Activated CD4-positive, alpha-beta T cell treated with anti-CD3 and anti-CD28 coated beads for 24 hours (primary cell): ENCODE measurements at places on chromosomes 7 and 10.

DNA sequence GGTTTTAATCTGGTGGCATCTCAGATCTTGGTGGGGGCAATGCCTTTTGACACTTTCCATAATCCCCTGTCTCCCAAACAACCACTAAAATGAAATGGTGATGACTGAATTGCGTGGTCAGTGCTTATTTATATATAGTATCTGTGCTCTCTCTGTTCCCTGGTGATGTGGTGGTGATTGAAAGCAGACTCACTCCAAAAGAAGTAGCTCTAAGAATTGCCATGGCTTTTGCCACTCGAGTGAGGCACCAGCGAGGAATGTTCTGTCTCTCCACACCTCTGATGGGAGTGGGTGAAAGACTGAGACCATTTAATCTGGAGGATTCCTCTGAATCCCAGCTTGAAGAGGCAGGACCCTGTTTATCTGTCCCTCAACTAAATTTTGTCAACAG is 2.8 kb downstream of the DUSP5 start:
- DNase-seq, result no peak

- DNase-seq, result no peak
Observed at GRCh38 chr7:19405541-19405940, 260.3 kb upstream of the FERD3L start.

- no peak for DNase-seq
Observed at GRCh38 chr10:131172433-131172832, 139.1 kb downstream of the TCERG1L start.

DNA sequence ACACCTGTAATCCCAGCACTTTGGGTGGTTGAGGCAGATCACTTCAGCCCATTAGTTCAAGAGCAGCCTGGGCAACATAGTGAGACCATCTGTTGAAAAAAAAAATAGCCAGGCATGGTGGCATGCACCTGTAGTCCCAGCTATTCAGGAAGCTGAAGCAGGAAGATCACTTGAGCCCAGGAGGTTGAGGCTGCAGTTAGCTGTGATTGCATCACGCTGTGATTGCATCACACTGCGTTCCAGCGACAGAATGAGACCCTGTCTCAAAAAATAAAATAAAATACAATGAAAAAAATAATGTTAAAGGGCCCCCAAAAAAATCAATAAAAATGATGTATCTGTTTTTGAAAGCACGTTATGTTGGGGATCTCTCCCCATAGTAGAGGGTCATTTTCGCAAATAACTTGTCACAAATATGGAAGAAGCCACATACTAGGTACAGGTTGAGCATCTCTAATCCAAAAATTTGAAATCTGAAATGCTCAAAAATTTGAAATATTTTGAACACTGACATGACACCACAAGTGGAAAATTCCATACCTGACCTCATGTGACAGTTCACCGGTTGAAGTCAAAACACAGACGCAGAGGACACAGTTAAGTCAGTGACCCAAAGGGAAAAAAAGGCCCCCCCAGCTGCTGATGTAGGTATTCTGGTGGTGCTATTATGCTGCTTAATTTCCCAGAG is 9.5 kb downstream of the CISD1 start:
- DNase-seq, result no peak

- no peak for DNase-seq
Observed at GRCh38 chr7:100825751-100826513, 1.4 kb downstream of the EPHB4 start.

GRCh38 chr10:120042705-120043104 is 150.2 kb downstream of the SEC23IP start:
- DNase-seq, result no peak

DNA sequence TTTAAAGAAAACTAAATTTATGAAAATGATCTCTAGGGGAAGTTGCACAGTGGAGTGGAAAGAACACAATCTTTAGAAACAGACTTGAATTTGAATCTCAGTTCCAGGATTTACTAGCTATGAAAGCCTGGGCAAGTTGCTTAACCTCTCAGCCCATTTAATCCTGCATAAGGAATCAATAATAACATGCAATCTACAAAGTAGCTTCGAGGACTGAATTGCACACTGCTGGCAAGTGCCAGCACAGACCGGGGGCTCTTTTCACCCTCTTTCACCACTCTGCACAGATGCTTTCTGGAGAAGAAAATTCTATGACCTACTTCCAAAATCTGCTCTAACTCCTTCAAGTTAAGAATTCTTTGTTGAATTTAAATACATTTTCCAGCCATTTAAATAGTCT is 63.4 kb upstream of the ANK3 start:
- DNase-seq, result no peak

DNA sequence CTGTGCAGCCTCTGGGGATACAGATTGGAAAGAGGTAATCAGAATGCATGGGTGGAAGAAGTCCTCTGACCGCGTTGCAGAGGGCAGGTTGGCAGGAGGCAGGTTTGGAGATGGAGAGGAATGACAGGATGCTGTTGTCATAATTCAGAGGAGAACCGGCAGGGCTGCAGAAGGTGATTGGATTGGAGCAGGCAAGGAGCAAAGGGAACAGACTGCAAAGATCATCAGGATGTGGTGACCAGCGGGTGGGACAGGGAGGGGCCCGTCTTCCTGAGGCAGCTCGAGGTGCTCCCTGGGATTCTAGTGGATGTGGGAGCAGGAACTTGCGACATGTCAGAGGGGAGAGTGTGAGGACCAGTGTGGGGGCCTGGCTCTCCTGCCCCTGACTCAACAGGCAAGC is 78.5 kb upstream of the PPIF start:
- no peak for DNase-seq

- DNase-seq, result no peak
Observed at GRCh38 chr7:140345426-140345825, 52.9 kb downstream of the SLC37A3 start.

DNA sequence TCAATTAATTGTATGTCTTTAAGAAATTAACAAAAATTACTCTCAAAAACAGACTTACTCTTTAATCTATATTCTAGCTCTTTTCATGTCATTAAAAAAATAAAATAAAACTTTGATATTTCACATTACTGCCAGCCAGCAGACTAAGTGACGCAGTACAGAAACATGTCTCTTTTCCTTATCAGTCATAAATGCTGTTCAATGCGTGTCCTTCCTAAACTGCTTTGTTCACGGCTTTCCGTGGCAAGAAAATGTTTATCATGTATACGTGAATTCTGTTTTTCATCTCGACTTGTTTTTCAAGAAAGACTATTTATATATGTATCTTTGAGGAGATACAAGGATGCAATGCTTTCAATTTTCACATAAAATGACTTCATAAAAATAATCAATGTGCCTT is 182.4 kb downstream of the DOCK4 start:
- no peak for DNase-seq

DNA sequence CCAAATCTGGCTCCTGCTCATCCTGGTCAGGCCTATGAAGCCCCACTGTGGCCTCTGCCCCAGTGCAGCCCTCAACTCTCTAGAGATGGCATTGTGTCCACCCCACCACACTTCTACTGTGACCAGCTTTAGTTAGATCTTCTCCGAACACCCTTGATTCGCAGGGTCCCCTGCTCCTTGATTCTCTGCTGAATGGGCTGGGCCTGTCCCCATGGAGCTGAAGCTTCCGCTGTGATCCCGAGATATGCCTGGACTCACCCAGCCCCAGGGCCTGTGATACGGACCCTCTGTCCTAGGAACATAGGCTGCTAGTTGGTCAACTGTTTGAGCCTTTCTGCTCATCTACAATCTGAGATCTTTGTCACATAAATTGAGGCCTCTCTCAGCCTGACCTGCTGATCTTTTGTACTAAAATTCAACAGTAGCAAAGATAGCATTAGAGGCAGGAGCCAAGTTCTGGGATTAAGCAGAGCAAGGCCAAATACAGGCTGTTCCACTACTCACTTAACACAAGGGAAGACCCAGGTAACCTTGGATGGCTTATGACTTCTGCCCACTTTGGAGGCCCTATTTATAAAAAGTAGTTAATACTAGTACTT is 6.5 kb upstream of the PPIF start:
- no peak for DNase-seq

GRCh38 chr10:79027147-79028055 is 41.4 kb upstream of the ZMIZ1 start:
- DNase-seq, result no peak

GRCh38 chr7:107070710-107071109 is 26.2 kb downstream of the PRKAR2B start:
- DNase-seq, result no peak
